ENCODE measurements at places on chromosomes 2 and 18. TPM values are rescaled to one million over a fixed set of nuclear protein-coding genes. Genes with fewer than 3 reads are reported as not detected.

CDKL4 gene
- total RNA-seq = not detected

ICOS gene
- 0.48 TPM for total RNA-seq

RAD51AP2 gene
- 0.32 TPM for total RNA-seq

C2orf81 gene
- total RNA-seq = 0.22 TPM

ZNF532 gene
- total RNA-seq = 34.0 TPM

PFN4 gene
- total RNA-seq = not detected

RNU2-63P gene
- not detected for total RNA-seq

G6PC2 gene
- total RNA-seq = not detected

- H3K36me3 ChIP-seq = no peaks in the 10 kb centered on the region
- H3K27ac ChIP-seq = no peak overlapping the region
- DNase-seq = no peak
- H3K4me3 ChIP-seq = no peak overlapping the region
- H3K27me3 ChIP-seq = no peaks in the 10 kb centered on the region
Measured at GRCh38 chr2:153557714-153558113, 79.2 kb upstream of the RPRM start.

- H3K4me1 ChIP-seq = peaks cover 4% of the 10 kb centered on the region
- H3K36me3 ChIP-seq = no peaks in the 10 kb centered on the region
- no peak for DNase-seq
- no peaks in the 10 kb centered on the region for H3K27me3 ChIP-seq
- no peak overlapping the region for H3K27ac ChIP-seq
- no peak overlapping the region for H3K4me3 ChIP-seq
Measured at GRCh38 chr2:212723226-212723625, 184.6 kb upstream of the ERBB4 start.

DNA sequence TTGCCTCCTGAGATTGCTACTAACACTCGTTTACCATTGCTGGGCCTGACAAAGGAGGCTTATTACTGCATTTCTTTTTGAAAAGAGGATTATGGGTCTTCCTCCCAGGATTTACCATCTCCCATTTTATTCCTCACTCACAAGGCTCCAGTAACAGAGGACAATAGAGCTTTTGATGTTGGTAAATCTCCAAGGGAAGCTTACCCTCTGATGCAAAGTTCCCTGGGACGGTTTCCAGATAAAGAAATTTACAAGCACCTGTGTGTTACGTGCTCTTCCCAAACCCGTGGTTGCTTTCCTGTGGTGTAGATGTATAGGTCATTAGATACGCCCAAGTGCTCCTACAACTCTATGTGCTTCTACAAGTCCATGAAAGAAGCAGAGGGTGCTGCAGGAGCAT is 17.1 kb downstream of the VSNL1 start:
- H3K27ac ChIP-seq = no peak overlapping the region
- DNase-seq = no peak
- H3K4me3 ChIP-seq = no peak overlapping the region
- no peaks in the 10 kb centered on the region for H3K4me1 ChIP-seq

- H3K36me3 ChIP-seq = no peaks in the 10 kb centered on the region
- no peaks in the 10 kb centered on the region for H3K4me1 ChIP-seq
- no peaks in the 10 kb centered on the region for H3K27me3 ChIP-seq
- H3K4me3 ChIP-seq = no peak overlapping the region
Measured at GRCh38 chr18:2893676-2894075, 46.9 kb downstream of the EMILIN2 start.

DNA sequence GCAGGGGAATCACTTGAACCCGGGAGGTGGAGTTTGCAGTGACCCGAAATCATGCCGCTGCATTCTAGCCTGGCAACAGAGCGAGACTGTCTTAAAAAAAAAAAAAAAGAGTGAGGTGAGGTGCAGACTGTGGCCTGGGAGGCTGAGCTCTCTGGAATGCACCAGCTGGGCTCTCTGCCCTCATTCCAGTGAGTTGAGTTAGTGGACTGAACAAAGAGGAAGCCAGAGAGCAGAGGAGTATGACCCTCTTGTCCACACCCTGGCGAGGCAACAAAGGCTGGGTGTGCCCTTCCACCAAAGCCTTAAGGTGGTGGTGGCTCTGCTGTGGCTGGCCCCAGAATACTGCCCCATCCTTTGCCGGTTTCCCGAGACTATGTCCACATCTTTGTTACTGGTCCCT is 71.3 kb upstream of the ACKR3 start:
- no peaks in the 10 kb centered on the region for H3K36me3 ChIP-seq
- DNase-seq = no peak
- H3K27me3 ChIP-seq = no peaks in the 10 kb centered on the region
- H3K4me3 ChIP-seq = no peak overlapping the region
- H3K4me1 ChIP-seq = no peaks in the 10 kb centered on the region

DNA sequence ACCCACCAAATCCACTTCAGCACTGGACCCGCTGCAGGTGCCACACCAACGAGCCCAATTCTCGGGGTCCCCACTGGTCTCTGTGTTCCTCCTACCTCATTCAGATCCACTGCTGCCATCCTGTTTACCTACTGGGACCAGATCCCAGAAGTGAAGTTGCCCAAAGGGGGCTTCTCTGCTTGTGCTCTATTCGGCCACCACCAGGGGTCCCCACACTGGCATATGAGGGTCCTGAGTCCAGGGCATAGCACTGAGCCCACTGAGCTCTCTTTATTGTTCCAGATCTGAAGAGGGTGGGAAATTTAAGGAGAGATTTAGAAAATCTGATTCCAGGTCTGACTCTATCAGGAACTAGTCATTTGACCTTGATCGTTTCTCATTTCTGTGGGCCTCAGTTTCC is 2.4 kb downstream of the GPR45 start:
- DNase-seq = no peak
- H3K27me3 ChIP-seq = no peaks in the 10 kb centered on the region
- H3K4me3 ChIP-seq = no peak overlapping the region
- H3K36me3 ChIP-seq = no peaks in the 10 kb centered on the region

DNA sequence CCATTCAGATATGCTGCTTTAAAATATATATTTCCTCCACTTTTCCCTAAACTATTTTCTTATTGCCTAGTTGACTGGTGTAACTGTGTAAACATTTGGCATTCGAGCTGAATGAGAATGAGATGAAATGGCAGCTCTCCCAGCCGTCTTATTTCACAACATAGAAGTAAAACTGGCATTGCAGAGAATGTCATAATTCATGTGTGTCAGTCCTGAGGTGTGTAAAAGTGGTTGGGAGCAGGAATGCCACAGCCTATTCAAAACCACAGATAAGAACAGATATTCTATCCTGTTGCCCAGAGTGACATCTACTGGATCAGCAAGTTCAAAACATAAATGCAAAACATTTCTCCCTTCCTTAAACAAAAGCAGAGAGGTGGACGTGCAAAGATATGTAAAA is 565.5 kb upstream of the CHAC2 start:
- no peak for DNase-seq
- H3K27me3 ChIP-seq = no peaks in the 10 kb centered on the region
- H3K4me1 ChIP-seq = peaks cover 11% of the 10 kb centered on the region
- H3K36me3 ChIP-seq = no peaks in the 10 kb centered on the region
- H3K4me3 ChIP-seq = no peak overlapping the region

DNA sequence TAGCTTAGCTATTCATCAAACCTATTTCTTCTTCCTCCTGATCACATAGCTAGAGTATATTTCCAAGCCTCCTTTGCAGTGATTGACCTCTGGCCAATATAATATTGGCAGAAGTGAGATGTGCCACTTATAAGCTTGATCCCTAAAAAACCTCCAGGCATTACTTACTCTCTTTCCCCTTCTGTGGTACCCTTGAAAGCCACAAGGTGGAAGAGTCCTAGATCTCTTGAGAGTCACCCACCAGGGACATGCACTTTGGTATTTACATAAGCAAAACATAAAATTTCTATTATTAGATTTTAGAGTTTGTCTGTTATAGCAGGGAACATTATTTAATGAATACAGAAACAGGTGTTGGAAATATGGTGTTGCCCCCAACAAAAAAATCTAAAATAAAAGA is 112.0 kb downstream of the EXOC6B start:
- DNase-seq = no peak
- H3K4me1 ChIP-seq = no peaks in the 10 kb centered on the region
- H3K27me3 ChIP-seq = no peaks in the 10 kb centered on the region
- no peak overlapping the region for H3K27ac ChIP-seq
- no peak overlapping the region for H3K4me3 ChIP-seq
- no peaks in the 10 kb centered on the region for H3K36me3 ChIP-seq

DNA sequence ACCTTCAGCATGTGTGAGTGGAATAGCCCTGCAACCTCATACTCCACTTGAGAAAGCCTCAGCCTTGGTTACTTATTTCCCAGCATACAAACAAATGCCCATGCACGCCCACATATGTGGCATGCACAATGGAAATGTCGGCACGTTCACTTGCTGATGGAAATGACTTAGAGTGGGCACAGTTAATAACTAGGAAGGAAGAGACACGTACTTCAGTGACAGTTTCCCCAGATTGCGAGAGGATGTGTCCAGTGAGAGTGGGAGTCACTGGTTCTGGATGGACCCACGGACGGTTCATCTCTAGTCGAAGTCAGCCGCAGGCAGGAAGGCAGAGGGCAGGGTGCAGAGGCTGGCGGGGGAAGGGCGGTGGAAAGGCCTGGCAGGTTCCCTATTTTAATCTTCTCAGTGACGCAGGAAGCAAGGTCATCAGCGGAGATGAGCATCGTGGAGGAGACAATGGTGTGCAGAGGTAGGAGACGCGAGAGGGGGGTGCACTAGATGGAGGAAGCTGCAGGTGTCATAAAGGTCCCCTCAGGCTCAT is 350.7 kb upstream of the MYT1L start:
- no peaks in the 10 kb centered on the region for H3K36me3 ChIP-seq
- no peak overlapping the region for H3K4me3 ChIP-seq

- H3K27me3 ChIP-seq = no peaks in the 10 kb centered on the region
- H3K4me1 ChIP-seq = peaks cover 17% of the 10 kb centered on the region
- DNase-seq = no peak
- H3K36me3 ChIP-seq = no peaks in the 10 kb centered on the region
- H3K4me3 ChIP-seq = no peak overlapping the region
Measured at GRCh38 chr2:168545439-168546082, 89.5 kb downstream of the CERS6 start.

DNA sequence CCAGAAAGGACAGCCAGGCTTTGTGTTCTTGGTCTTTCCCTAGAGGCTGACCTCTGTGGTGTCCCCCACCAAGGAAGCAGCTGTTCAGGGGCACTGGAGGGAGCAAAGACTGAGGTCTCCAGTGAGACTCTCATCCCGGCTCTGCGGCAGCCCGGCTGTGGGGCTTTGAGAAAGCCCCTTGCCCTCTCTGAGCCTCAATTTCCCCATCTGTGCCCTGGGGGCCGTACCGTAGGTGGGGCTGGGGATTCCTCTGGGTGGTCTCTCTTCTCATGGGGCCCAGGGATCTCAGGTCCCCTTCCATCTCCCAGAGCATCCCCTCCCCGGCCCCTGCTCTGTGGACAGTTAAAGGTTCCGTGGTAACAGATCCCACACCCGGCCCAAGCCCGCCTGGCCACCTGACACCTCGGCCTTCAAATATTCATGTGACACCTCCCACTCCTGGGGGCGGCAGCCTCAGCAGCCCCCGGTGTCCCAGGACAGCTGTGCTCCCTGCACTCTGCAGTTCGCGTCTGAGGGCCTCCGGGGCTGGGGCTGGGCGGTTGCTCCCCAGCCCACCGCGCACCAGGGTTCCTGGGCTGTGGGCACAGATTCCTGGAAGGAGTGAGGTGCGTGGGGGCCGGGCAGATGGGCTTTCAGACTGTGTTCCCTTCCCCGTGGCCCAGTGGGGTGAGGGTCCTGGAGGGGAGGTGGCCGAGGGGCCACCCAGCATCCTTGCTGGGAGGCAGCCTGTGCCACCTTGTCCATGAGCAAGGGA is 15.1 kb upstream of the KLHL30 start:
- no peak for DNase-seq
- H3K27me3 ChIP-seq = no peaks in the 10 kb centered on the region
- no peaks in the 10 kb centered on the region for H3K4me1 ChIP-seq
- H3K36me3 ChIP-seq = no peaks in the 10 kb centered on the region
- H3K4me3 ChIP-seq = no peak overlapping the region
- H3K27ac ChIP-seq = no peak overlapping the region

Data from esophagus squamous epithelium (tissue), 5 donors.